Inflammatory macrophage (primary cell): ENCODE measurements at places on chromosomes 3 and 15.
A peak's percentile ranks its signal among the peaks of the same experiment; 100 is the strongest.

- peak; percentile 23 for DNase-seq
Measured at GRCh38 chr3:154469585-154469984, 39.6 kb upstream of the GPR149 start.

GRCh38 chr3:183455089-183455488, 26.7 kb upstream of the MCF2L2 start:
- no peak for DNase-seq

DNA sequence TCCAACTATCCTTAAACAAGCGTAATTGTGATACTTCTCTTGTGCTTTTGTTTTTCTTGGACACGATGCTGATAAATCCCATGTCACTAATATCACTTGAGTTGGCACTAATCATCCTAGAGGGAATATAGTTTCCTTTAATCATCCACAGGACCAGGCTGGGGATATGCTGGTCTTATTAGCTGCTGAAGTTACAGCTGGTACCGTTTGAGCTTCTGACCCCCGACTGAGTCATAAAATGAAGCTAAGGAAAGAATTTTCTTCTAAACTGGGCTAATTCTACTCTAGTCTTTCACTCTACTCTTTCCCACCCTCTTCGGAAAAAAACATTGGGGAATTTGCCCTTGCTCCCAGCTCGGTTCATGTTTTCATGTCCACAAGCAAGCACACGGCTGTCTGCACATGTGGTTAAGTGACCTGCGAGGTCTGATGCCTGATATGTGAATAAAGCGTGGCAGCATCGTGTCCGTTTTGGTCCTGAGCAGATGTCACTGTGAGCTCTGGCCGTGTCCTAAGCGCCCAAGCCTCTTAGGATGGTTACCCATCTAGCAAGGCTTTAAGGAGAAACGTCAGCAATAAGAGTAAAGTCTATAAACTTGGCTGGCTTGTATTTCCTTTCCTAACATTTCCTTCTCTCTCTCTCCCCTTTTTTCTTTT, 223.7 kb downstream of the ITPR1 start:
- DNase-seq: no peak

GRCh38 chr3:175153595-175153994, 294.5 kb downstream of the NAALADL2 start:
- DNase-seq: no peak

GRCh38 chr3:6468589-6468988, 392.3 kb upstream of the GRM7 start:
- no peak for DNase-seq

GRCh38 chr3:36496684-36497633, 116.7 kb downstream of the STAC start:
- DNase-seq: peak; percentile 69

- no peak for DNase-seq
Measured at GRCh38 chr3:23762214-23762613, 43.5 kb upstream of the UBE2E1 start.

DNA sequence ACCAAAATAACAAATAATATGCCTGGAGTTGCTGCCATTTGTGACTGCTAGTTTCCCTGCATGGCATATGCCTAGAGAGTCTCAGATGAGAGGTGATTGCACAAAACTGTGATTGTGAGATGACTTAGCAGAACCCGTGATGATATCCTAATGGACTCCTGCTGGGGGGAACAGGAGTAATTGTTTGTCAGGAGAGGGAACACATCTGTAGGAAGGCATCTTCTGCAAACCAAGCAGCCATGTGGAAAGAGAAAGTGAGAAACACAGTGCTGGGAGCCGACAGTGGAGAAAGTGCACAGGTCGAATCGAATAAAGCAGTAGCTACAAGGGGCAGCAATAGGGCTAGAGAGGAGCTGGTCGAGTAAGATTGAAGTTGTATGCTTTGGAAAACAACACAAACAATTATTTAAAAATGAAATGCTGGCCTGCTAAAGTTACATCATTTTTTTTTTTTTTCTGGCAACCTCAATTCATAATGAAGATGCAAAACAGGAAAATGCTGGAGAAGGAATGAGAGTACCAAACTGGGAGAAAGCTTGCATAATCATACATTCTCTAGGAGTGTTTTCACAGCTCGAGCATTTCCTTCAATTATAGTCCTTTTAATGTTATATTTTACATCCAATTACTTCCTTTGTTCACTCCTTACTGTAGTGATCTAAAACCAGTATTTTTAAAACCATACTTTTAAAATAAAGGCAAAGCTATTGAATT, 494.2 kb upstream of the AGTR1 start:
- no peak for DNase-seq

- no peak for DNase-seq
Measured at GRCh38 chr3:131470377-131470776, 32.4 kb downstream of the MRPL3 start.

GRCh38 chr3:37995652-37996641, 5.4 kb downstream of the VILL start:
- DNase-seq: no peak

- DNase-seq: no peak
Measured at GRCh38 chr15:75831806-75832102, 11.5 kb upstream of the UBE2Q2 start.

GRCh38 chr3:47096959-47097358, 67.0 kb downstream of the SETD2 start:
- DNase-seq: no peak

- DNase-seq: peak; percentile 40
Measured at GRCh38 chr3:185176750-185177359, 24.0 kb upstream of the C3orf70 start.

- DNase-seq: peak; percentile 72
Measured at GRCh38 chr15:65638681-65639089, 16.9 kb downstream of the SLC24A1 start.

- DNase-seq: no peak
Measured at GRCh38 chr3:124461838-124462632, 268.2 kb upstream of the UMPS start.

DNA sequence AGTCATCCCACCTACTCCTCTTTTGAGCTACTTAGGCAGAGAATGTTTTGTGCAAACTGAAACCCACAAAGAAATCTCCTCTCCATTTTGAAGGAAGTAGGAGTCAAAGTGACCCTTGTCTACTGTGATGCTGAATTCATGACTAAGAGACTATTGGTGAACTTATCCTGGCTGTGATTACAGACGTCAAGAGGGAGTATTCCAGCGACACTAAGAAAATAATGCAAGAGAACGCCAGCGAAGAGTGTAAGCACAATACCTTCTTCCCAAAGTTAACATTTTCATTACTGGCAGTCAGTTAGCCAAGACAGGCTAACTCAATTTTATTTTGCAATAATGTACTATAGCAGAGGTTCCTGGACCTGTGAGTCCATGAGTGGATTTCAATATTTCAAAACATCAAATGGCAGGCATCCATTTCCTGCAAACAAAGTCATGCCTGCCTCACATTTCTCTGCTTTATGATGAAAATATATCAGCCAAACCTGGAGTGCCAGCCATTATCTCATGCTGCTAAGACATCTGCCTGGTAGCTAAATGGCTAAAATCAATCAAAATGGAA, 59.0 kb downstream of the CTNNB1 start:
- no peak for DNase-seq

DNA sequence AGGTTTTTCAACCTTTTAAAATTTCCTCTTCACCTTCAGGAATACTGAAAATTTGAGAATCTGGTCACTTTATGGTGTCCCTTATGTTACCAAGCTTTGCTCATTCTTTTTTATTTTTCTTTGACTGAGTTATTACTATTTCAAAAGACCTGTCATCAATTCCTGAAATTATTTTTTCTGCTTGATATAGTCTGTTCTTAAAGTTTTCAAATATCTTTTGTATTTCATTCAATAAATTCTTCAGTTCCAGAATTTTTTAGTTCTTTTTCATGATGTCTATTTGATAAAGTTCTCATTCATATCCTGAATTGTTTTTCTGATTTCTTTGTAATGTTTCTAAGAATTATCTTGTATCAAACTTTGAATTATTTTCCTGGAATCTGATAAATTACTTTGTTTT, 63.9 kb downstream of the UQCC5 start:
- DNase-seq: no peak
